ENCODE measurements at places on chromosomes 5 and 9.

DNA sequence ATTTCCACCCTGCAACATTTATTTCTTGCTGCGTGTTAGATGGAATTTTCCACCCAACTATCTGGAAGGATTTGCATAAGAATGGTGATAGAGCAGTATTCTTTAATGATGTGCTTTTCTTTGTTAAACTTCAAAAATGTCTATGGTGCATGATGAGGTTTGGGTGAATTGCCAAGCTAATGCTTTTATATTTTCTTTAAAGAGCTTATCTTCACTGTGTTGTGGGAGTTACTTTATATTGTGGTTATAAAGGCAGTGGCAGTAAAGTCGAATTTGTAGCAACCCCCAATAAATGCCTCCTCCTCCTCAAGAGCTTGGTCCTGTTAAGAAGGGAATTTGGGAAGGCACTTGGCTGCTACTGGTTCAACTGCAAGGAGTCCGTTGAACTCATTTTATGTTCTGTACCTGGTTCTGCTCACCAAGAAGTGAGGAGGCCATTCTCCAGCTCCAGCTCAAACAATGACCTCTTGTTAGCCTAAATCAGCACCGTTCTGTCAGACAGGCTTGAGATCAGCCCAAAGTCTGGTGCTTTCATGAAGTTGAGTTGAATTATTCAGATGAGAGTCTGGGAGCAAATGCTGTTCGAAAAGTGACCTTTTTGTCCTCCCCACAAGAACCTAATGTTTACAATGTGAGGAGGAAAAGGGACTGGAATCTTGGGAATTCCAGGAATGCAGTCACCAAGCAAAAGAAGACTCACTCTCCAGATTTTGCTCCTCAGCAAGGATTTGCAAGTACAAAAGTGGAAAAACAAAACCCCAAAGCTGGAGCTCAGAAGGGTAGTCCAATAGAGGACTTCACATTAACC, 217.0 kb downstream of the TMEM38B start:
- no peak for DNase-seq

DNA sequence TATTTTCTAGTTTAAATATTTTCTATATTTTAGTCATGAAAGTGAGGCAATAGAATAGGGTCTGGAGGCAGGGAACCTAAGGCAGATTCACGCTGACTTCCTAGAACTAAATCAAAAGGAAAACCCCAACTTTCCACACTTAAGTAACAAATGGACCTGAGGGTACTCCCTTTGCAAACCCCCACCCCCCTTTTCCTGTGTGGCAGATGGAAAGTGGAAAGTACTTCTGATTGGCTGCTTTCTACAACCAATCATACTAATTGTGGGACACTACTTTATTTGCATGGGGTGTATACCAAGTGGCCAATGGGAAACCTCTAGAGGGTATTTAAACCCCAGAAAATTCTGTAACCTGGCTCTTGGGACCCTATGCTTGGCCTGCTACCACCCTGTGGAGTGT, 4.8 kb upstream of the CENPH start:
- no peak for DNase-seq

DNA sequence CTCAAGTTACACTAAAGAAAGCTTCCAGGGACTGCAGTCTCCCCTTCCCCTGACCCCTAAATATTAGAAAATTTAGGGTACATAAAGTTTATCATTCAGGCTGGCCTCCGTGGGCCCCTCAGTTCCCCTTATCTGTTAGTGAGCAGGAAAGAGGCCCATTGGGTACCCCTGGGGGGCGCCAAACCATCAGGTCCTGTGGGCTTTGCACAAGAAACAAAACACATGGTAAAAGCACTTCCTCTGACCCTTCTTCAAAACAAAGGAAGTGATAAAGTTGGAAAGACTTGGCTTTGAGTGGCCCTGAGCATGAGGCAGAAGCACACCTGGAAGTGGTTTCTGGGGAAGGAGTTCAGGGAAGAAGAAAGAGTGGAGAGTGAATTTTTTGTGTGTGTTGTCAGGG, 213.0 kb downstream of the SMARCA2 start:
- DNase-seq = no peak

DNA sequence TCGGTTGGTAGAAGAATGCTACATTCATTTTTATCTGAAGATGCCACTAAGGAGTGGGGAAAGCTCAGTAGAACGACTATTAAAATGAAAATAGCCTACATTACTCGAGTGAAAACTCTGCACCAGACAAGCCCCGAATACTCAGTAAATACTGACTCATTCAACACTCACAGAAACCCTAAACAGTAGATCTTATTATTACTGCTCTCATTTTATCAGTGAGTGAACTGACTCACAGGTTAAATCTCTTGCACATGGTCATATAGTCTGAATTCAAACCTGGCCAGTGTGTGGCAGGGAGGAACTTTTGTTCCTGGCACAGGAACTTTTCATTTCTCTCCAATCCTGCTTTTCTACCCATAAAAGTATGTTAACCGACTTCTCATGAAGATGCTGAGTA, 9.6 kb upstream of the PAPPA start:
- no peak for DNase-seq

DNA sequence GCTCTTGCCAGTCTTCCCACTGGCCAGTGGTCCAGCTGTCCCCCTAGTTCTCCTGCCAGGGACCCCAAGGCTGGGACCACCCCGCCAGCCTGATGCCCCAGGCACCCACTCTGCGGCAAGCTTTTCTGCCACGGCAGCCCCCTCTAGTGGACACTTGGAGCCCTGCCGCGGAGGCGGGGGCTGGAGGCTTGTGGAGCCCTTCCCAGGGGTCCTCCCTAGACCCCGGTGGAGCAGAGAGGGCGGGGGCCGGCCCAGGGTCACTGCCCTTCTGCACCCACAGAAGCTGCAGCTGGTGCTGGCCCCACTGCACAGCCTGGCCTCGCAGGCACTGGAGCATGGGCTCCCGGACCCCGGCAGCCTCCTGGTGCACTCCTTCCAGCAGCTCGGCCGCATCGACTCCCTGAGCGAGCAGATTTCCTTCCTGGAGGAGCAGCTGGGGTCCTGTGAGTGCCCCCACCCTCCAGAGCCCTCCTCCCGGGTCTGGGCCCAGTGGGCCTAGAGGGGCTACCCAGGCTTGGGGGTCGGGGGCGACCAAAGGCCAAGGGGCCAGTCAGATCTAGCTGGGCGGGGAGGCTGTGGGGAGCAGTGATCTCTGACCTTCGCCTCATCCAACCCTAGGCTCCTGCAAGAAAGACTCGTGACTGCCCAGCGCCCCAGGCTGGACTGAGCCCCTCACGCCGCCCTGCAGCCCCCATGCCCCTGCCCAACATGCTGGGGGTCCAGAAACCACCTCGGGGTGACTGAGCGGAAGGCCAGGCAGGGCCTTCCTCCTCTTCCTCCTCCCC, 9.1 kb downstream of the EGFL7 start:
- peak; percentile 26 for DNase-seq

DNA sequence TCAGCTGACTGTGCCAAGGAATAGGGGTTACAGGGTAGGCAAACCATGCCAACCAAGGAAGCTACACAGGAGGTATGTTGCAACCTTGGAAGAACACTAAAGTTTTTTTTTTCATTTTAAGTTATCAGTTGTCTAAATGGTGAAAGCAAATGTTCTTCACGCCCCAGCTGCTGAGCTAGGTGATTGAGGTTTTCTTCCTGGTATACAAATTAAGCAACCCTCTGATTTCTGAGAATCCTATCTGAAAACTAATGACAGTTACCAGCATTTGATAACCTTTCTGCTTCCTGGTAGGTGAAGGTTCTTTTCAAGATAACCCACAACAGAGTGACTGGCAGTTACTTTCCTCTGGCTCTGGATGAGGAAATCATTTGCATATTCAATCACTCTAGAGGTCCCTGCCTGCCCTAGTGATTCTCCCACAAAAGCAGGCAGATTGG, 194.9 kb downstream of the ATP10B start:
- no peak for DNase-seq
